ENCODE measurements at places on chromosomes 4 and X.

GRCh38 chr4:146095091-146095690 lies 80.3 kb upstream of the LSM6 start:
- DNase-seq = no peak

DNA sequence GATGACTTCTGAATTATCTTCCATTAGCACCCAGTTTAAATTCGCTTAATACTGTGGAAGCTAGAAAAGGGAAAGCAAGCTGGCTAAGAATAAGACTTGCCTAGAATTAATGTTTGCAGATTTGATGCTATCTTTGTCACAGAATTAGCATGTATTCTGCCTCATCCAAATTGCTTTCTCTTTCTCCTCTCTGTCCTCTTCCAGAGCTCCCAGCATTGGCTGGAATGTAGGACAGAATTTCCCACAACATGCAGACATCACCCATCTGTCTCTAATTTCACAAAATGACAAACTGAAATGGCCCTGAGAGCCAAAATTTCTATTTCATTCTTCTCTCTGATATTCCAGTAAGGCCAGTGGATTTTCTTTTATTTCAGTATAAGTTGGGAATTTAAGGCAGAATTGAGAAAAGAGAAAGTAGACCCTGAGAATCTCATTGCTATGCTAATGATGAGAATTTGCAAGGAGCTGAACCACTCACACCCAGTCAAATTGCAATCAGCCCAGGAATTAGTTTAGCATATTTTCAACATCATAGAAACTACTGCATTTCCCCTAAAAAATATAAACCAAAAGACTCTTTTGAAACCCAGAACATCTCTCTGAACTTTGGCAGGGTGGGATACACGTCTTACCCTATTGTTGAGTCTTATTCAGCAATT lies 188.8 kb downstream of the RCHY1 start:
- DNase-seq = no peak

- no peak for DNase-seq
These were observed 40.0 kb downstream of the RAPGEF2 start for GRCh38 chr4:159142681-159143384.

- no peak for DNase-seq
These were observed 34.0 kb upstream of the BMP15 start for GRCh38 chrX:50876551-50876950.

DNA sequence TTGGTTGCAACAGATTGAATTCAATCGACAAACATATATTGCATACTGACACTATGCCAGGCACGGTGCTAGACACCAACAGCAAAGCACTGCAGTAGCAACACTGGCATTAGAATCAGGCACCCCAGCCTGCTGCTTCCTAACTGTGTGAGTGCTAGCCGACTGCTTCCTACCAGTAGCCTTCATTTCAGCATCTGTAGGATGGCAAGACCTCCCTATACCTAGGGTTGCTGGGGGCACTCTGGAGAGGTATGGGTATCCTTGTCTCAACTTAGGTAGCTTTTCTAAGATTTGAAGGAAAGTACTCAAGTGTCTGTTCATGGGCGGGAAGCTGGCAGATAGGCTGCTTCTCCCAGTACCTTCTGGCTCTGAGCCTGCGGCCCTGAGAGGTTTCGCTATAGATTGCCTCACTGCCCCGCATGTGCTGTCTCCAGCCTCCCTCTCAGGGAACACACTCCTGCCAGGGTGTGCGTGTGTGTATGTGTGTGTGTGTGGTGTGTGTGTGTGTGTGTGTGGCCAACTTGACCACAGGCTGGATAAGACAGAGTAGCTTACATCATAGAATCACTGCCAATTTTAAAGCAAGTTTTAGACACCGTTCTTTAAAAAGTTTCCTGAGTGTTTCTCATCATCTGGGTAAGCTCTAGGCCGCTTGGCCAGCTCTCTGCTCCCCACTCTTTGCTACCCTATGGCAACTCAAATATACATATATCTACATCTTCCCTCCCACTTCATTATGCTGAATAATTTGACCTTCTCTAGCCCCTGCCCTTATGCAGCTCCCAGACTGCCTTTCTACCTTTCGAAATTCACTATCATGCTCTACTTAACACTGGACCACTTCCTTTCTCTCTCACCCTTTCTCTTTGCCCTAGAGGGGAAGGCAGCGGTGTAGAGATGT lies 97.0 kb upstream of the PJA1 start:
- DNase-seq = no peak
